Nephron progenitor cell (in vitro differentiated cells): ENCODE measurements at places on chromosomes 12 and 14.

- no peak for DNase-seq
Observed at GRCh38 chr12:80778005-80778541, 61.4 kb downstream of the MYF5 start.

- no peak for DNase-seq
Observed at GRCh38 chr14:36207500-36207899, 31.0 kb upstream of the PTCSC3 start.

DNA sequence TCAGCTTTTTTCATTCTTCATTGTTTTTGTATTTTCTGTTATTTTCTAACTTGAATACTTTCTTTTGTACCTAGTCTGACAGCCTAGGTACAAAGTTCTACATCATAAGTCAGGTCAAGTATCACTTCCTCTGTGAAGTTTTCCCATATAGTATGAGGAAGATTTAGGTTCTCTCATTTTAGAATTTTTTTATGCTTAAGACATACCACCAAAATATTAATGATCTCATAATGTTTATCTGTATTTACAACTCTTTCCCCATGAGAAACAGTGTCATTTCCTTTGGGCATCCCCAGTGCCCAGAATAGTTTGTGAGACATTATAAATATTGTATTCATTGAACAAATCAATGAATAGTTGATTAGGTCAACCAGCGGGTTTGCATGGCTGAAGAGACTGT lies 3.1 kb upstream of the ATF7IP start:
- DNase-seq = no peak

GRCh38 chr12:25208554-25208953 lies 13.5 kb downstream of the ETFRF1 start:
- DNase-seq = no peak

DNA sequence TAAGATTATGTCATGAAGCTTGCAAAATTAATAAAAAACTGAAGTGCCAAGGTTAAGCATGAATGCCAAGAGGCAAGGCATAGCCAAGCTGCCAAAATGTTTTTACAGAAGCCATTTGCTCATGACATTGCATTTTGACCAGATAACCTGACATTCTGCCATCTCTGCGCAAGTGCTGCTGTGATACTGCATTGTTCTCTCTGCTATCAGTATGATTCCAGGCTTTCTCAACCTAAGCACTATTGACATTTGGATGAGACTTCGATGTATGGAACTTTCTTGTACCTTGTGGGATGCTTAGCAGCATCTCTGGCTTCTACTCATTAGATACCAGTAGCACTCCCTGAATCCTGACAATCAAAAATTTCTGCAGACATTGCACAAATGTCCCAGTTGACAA lies 139.2 kb downstream of the RASSF9 start:
- no peak for DNase-seq

- DNase-seq = peak; percentile 72
Observed at GRCh38 chr12:132608231-132609171, 1.9 kb downstream of the LRCOL1 start.

GRCh38 chr14:35525695-35526094 lies 8.3 kb upstream of the INSM2 start:
- no peak for DNase-seq

DNA sequence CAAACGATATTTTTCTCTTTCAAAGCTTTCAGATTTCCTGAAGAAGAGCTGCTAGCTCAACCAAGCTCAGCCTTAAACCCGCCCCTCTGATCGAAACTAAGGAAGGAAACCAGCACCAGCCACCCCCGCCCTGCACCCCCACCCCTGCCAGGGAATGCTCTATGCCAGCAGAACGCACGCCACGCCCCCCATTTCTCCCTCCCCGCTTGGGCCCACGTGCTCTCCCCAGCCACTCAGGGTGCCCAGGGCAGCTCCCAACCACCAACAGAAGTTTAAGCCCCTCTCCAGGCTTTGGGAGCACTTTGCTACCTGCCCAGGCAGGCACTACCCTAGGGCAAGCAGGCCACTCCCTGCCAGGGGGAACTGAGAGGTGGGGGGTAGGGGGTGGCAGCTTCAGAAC lies 18.8 kb upstream of the KRT78 start:
- DNase-seq = no peak

DNA sequence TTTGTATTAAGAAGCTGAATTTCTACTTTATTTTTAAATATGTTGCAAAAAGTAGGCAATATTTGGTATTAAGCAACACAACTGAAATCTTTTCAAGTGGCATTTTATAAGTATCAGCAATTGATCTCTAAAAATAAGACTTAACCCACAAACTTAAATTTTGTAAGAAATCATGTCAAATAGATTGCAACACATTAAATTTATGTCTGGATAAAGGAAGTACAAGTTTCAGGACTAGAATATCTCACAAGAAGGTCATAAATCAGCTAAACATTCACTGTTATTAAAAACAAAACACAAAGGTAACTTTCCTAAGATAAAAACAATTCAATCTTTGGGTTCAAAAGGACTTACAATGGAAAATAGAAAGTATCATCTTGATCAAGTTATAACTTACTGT lies 32.8 kb downstream of the CPNE8 start:
- no peak for DNase-seq

DNA sequence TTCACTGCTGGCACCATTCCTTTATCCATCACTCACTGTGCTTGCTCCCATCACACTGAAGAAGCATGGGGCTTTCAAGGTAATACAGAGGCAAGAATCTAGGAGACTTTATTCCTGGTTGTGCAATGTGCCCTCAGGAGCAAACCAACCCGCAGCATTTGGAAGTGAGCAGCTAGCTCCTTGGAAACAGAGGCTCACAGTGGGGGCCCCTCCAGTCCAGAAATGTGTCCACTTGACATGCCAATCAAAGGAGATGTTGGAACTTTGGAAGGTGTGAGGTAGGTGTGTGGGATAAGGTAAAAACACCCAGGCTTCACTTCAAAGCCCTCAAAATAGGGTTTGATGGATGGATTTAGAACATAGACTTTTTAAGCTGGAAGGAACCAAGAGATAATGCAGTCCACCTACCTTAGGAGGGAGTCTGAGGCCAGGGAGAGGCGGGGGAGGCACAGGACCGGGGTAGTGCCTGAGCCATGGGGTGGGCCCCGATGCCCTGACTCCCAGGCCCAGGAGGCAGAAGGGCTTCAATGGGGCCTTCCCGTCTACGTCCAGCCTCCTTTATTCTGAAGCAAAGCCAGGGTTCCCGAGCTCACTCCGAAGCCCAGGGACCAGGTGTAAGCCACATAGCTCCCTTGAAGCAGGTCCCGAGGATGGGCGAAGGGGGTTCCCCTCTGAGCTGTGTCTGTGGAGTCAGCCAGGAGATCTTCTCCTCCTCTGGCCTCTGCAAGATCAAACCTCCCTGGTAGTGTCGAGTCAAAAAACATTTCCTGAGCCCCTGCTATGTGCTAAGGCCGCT lies 17.6 kb upstream of the BCL11B start:
- no peak for DNase-seq

- no peak for DNase-seq
Observed at GRCh38 chr14:32166029-32166428, 35.8 kb upstream of the RNU6-7 start.

DNA sequence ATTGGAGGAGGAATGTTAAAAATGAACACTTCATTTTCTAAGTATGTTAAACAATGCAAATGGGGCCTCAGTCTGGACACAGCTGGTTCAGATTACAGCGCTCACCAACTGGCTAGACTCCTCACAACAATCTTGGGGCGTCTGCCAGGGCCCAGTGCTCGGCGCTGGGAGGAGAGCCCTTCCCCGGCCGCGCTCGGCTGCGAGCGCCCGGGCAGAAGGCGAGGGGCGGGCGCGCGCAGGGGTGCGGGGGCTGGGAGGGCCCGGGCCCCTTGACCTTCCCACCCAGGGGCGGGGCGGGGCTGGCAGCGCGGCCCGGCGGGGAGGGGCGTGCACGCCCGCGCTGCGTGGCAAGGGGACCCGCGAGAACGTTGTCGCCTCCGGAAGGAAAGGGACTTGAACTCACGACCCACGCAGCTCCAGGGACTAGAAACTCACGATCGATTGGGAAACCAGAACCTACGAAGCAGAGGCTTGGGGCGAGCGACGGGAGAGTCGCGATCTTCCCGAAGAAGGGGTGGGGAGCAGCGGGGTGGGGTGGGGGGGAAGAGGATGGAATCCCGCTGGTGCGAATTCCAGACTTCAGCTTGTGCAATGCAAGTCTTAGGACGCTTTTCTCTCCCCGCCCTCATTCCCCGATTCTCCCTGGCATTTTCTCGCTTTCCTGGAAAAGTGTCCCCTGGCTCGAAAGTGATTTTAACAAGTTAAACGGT lies at the start of gene FBLN5:
TSS of gene FBLN5 (minus strand) at position 220 of the 710 bp plus-strand sequence. CDS start 465 bp downstream, outside the sequence.
- peak; percentile 75 for DNase-seq

DNA sequence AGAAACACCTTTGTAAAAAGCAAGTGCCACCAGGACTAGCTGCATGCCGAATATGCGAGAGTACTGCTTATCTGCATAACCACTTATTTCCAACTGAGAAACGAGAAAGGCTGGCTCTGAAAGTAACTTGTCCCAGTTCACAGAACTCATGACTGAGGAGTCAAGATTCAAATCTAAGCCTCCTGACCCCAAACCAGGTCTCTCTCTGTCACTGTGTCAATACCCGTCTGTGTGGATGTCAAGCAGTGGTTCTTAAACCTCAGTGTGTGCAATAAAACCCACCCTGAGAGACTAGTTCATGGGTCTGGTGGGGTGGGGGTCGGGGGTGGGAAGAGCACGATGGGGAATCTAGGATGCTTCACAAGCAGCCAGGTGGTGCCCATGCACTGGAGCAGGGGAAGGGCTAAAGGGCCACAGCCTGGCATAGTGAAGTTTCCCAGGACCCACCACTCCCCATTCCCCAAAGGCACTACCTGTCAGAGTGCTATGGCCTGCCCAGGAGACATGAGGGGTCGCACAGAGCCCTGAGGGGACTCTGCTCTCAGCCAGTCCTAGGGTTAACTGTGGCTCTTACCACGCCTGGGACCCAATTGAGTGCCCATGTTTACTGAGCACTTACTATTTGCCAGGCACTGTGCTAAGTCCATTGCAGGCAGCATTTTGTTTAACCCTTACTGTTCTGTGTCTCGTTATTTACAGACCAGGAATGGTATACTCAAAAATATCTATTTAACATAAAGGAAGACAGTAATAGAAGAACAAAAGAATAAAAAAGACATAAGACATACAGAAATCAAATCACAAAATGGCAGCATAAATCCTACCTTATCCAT lies 33.4 kb upstream of the PNMA1 start:
- DNase-seq = no peak

DNA sequence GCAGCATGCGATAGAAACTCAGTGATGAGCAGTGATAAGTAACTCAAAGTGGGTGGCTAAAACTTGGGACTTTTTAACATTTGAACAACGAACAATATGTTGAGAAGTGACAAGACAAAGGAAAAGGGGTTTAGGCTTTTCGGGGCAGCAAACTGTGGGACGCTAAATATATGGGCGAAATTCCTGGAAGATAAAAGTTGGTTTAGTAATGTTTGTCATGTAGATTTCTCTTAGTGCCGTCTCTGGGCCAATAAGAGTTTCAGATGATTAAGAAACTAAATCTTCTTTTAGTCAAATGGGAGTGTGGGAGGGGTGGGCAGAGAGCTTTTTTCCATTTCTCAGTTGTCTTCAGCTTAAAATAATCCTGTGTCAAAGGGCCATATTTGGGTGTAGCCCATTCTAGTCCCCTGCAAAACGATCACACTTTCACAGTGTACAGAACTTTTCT lies 41.7 kb upstream of the FUT8 start:
- DNase-seq = no peak

- DNase-seq = no peak
Observed at GRCh38 chr14:56760164-56760914, 49.9 kb downstream of the OTX2 start.

- DNase-seq = no peak
Observed at GRCh38 chr12:120539303-120539702, 5.1 kb downstream of the RNF10 start.

DNA sequence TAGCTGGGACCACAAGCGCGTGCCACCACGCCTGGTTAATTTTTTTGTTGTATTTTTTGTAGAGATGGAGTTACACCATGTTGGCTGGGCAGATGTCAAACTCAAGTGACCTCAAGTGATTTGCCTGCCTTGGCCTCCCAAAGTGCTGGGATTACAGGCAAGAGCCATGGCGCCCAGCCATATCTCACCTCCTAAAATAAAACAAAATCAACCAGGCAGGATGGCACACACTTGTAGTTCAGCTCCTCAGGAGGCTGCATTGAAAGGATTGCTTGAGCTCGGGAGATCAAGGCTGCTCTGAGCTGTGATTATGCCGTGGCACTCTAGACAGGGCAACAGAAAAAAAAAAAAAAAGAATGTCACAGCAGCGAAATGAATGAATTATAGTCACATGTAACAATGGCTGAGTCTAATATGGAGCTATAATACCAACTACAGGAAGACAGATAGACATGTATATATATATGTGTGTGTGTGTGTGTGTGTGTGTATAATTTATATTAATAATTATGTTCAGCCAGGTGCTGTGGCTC lies 19.3 kb upstream of the TMEM120B start:
- no peak for DNase-seq

GRCh38 chr12:40726366-40726765 lies 34.1 kb downstream of the CNTN1 start:
- DNase-seq = no peak

GRCh38 chr14:26332966-26333365 lies 264.9 kb downstream of the NOVA1 start:
- DNase-seq = no peak
